ENCODE measurements at places on chromosomes 4 and X.

GRCh38 chrX:18031726-18032375 lies 170.8 kb upstream of the RAI2 start:
- DNase-seq, result no peak

DNA sequence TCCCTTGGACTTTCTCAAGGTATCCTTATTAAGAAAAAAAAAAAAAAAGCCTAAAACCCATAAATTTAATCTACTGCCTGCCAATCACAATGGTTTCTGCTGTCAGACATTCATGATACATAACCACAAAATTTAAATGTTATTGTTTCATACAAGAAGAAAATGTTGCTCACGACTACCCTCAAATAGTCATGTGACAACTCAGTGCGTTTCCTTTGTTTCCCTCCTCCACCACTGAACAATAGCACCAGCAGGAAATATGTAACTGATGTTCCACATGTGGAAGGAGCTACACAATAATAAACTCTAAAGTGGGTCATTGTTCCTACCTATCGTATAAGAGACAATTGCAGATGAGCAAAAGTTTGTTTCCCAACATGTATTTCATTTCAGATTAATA lies 244.1 kb upstream of the EDNRA start:
- DNase-seq, result no peak

- no peak for DNase-seq
These were observed 47.5 kb downstream of the UCHL1 start for GRCh38 chr4:41304221-41304620.

- no peak for DNase-seq
These were observed 5.5 kb upstream of the DAPP1 start for GRCh38 chr4:99811117-99811516.
